NCI-H1930 (cell line): ENCODE measurements at places on chromosomes 7 and 10.
A peak's percentile ranks its signal among the peaks of the same experiment; 100 is the strongest.

- DNase-seq, result no peak
Measured at GRCh38 chr10:82213784-82214183, 338.8 kb downstream of the NRG3 start.

- DNase-seq, result no peak
Measured at GRCh38 chr10:122617476-122618270, 57.1 kb downstream of the DMBT1 start.

GRCh38 chr7:34096777-34097176, 191.4 kb downstream of the BMPER start:
- DNase-seq, result no peak

- DNase-seq, result no peak
Measured at GRCh38 chr7:134069187-134069586, 58.0 kb upstream of the LRGUK start.

DNA sequence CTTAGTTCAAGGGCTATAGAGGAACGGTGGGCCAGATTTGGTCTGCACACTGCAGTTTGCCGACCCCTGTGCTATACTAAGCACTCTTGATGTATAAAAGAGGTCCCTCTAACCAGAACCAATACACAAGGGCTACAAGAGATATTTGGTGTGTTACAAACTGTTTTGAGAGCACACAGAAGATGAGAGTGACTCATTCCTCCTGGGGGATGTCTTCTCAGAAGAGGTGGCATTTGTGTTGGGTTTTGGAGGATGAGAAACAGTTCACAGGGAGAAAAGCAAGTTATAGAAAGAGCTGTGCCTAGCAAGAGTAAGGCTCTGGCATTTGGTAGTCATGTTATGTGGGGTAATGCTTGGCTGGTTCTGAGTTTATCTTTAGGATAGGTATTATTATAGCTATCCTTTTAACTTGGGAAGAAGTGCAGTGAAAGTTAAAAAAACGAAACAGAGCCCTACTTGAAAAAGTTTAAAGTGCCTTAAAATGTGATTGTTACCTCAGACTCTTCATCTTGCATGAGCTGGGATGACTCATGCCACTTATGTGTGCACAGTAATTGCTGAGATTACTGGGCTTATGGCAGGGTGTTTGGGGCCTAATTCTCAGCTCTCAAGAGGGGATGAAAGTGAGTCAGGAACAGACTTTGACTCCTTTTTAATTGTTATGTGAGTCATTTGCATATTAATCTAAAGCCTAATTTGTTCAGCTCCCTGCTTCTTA, 160.4 kb downstream of the KIF20B start:
- no peak for DNase-seq

DNA sequence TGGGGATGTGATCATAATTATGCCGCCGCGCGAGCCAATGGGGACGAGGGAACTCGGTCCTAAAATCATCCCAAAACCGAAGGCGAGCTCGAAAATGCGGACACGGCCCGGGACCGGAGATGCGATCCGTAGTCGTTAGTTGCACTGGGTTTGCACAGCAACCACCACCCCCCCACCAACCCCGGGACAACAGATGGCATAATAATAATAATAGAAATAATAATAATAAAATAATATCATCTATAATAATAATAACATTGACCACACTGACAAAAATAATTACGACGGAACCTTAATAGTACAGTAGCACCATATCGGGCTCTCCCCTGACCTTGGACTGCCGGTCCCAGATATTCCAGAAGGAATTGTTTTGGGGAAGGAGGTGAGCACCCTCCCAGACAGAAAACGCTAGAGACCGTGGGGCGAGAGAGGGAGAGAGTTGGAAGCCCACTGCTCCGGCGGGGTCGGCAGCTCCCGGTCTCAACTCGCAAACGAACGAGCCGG, 1.1 kb upstream of the EMX2 start:
- peak; percentile 17 for DNase-seq

GRCh38 chr7:114922652-114923402, 933 bp downstream of the MDFIC start:
- no peak for DNase-seq

DNA sequence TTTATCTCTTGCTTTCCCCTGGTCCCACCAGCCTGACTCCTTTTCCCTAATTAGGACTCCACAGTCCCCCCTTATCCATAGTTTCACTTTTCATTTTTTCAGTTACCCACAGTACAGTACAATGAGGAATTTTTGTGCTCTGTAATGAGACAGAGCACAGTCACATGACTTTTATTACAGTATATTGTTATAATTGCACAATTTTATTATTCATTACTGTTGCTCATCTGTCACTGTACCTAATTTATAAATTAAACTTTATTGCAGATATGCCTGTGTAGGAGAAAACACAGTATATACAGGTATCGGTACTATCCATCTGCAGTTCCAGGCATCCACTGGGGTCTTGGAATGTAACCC, 125.4 kb downstream of the KCNMA1 start:
- DNase-seq, result no peak

- no peak for DNase-seq
Measured at GRCh38 chr7:129503725-129504124, 1.4 kb downstream of the SMKR1 start.

DNA sequence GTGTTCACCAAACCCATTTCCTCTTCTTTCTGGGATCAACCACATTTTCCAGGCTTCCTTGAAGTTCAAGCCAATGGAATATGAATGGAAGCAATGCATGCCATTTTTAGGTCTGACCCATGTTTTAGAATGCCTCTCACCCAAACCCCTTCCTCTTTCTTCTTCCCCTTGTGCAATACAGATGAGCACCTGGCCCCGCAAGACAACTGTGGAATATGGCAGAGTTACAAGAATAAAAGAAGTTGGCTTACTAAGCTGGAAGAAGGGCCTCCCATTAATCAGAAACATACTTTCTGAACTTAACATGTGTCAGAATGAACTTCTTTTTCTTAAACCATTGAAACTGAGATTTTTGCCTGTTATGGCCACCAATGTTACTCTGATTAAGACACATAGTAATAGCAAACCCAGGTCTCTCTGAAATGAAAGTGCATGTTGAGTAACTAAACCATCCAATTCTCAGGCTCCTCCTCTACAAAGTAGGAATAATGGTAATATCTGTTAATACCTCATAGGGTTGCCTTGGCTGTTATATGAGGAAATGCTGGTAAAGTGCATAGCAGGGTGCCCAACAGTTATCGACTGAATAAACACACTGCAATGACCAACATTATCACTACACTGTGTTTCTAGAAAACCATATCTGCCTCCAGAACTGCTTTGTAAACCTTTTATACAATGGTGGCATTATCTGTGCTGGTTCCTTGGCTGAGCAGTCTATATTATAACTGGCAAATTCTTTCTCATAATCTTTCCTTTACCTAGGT, 382.2 kb upstream of the NRP1 start:
- no peak for DNase-seq

DNA sequence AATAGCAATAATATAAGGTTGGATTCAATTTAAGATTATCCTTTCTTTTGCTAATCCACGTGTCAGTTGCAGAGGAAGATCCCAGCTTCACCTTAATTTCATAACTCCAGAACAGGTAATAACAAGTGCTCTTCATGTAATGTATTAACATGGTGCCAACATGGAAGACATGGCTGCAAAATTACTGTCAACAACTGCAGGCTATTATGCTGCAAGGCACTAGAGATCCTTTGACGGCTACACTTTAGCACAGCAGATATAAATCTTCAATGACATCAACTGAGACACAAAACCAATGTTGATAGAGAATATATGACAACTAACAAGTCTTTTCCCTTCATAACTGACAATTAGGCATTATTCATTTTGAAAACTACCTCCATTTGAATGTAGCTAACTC, 96.1 kb downstream of the RNF133 start:
- no peak for DNase-seq

DNA sequence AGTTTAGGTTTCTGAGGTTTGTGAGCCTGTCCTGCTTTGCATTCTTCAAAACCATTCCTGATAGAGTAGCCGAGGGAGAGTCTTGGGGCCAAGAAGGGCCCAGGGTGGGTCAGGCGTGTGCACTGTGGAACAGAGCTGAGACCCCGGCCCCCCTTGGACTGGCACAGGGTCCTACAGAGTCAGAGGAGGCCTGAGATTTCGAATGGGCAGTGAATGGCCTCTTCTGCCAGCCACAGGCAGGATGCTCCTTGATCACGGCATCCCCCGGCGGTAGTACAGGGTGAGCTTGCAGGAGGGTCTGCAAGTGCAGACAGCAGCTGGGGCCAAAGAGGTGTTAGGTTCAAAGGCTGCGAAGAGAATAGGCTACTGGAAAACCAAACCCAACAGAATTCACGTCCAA, 4.6 kb downstream of the TRIM56 start:
- no peak for DNase-seq

- DNase-seq, result no peak
Measured at GRCh38 chr10:30052062-30052461, 7.3 kb downstream of the JCAD start.
